ENCODE measurements at places on chromosomes 13 and 19.

DNA sequence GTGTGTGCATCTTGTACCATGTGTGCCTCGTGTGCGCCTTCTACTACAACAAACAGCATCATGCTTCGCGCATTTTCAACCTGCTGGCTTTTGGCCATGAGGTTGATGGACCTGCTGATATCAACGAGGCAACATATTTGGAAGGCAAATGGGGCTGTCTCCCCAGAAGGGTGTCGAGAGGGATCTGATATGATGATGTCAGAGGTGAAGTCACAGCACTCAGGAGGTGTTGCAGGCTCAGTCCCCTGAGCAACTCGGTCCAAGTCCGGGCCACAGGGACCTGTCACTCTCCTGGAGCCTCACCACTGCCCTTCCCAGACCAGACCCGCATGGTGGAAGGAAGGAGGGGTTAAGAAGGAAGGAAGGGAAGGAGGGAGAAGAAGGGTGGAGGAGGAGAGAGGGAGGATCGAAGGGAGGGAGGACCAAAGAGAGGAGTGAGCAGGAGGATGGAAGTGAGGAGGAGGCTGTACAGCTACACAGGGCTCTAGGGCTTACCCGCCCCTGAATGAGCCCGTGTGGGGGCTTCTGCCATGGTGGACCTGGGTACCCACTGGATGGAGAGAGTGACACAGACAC, 6.7 kb upstream of the C13orf46 start:
- DNase-seq = no peak

- no peak for DNase-seq
Measured at GRCh38 chr13:112970552-112971287, 1.7 kb downstream of the MCF2L start.

DNA sequence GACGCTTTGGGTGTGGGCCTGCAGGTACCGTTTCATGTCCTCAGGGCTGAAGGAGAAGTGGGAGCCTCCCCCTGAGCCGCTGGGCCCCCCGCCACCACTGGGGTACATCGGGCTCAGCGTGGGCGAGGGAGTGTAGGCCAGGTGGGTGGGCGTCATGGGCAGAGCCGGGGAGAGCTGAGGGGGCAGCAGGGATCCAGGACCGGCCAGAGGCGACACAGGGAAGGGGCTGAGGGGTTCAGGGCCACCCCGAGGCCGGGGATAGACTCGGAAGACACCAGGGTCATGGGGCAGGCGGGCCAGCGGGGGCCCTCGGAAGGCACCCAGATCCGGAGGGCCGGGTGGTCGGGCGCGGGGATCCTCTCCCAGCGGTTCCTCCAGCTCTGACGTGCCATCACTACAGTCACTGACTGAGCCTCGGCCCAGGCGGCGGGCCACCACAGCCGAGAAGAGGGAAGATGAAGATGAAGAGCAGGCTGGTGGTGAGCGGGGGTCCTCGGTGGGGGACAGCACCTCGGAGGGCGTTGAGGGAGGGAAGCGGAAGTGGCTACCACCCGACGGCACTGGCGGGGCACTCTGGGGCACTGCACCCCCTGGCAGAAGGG, 5.7 kb downstream of the ERF start:
- DNase-seq = no peak

DNA sequence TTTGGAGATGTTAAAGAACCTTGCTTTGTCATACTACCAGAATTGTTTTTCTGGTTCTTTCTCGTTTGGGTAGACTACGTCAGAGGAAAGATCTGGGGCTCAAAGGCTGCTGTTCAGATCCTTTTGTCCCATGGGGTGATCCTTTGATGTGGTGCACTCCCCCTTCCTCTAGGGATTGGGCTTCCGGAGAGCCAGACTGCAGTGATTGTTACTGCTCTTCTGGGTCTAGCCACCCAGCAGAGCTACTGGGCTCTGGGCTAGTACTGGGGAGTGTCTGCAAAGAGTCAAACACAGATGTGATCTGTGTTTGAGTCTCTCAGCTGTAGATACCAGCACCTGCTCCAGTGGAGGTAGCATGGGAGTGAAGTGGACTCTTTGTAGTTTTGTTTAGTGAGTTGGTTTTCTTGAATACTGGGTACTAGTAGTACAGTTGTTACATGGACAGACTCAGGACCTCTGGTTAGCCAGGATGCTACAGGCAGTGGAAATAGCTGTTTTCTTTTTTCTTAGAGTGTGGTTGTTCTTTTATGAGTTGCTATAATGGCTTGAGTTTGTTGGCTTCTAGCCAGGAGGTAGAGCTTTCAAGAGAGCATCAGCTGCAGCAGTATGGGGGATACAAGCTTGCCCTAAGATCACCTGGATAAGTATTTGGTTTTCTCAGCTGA, 34.4 kb downstream of the DNAJC15 start:
- DNase-seq = no peak

DNA sequence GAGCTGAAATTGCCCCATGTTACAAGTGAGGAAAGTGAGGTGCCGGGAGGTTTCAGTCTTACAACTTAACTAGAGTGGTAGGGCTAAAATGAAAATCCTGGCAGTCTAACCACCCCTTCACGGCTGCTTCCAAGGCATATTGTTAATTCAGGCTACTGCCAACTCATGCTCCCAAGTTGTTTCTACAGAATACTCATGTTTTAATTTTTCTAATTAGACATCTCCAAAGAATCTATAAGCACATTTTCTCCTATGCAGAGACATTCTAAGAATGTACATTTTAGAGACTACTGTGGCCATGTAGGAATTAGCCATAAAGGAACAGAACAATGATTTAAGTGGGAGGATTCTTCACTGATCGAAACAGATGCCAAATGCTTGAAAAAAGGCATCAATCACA, 7.0 kb upstream of the TSC22D1 start:
- no peak for DNase-seq

GRCh38 chr19:57269515-57270250, 10.6 kb upstream of the ZNF460 start:
- DNase-seq = peak; percentile 51
